ENCODE measurements at places on chromosomes 11 and 22.

DNA sequence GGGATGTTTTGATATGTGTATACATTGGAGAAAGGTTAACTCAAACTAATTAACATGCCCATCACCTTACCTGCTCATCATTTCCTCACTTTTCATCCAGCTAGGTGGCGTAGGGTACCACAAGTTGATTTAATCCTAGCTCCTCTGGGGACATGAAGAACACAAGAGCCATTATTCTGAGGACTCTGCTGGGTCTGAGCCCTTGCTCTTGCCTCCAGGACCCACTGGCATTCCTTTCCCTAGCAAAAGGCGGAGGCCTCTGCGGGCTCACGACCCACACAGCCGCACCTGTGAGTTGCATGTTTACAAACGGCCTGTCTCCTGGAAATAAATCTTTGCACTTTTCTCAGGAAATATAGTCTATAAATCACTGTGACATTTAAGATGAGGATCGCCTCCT is 871.9 kb downstream of the TBC1D22A start:
- no peak for DNase-seq

DNA sequence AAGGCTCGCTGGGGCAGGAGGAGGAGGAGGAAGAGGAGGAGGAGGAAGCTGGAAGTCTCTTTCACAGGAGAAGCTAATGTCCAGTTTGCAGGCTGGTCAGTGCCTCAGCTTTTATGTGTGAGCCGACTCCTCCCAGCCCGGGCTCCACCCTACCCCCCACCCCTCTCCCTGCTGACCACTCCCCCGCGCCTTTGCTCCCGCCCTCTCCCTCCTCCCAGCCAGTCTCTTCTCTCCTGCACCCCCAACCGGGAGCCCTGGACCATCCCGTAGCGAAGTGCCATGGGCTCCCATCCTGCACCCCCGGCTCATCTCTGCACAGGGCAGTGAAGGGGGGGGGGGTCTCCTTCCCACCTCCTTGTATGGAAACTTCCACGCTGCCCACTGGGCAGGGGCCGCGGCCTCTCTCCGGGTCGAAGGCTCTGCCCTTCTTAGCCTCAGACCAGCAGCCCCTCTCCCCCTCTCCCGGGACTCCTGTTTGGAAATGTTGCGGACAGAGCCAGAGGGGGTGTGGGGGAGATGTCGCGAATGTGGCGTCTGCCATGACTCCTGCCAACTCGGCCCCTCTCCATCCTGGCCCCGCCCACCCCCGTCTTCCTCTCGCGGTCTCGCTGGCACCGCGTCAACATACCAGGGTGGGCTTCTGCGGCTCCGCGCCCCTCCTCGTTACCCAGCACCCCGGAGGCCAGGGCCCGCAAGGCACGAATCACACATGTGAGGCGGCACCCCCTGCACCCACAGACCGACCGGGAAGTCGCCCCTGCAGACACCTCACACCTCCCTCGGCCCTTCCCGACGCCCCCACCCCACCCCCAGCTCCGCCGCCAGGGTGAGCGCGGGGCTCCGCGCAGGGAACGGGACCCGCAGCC is 1.8 kb downstream of the IGF2 start:
- peak; percentile 42 for DNase-seq

GRCh38 chr22:48423481-48423911 is 1404.2 kb downstream of the BRD1 start:
- DNase-seq: no peak

DNA sequence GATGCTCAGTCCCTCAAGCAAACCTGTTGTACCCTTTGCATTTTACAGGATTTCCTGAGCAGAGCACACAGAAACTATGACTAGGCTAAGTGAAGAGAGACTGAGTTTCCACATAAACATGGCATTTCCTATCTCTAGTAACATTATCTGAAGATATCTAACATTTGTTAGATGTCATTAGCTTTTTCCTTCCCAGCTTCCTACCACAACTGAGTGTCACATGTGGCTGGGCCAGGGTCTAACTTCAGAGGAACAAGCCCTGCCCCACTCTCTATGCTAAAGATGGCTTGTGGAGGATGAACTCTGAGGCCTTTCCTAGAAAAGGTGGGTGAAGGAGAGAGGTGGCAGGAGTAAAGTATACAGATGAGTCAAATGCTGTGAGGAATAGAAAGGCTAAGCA is 16.5 kb downstream of the C22orf42 start:
- DNase-seq: no peak

- no peak for DNase-seq
Measured at GRCh38 chr22:28817919-28818859, 17.8 kb upstream of the XBP1 start.

DNA sequence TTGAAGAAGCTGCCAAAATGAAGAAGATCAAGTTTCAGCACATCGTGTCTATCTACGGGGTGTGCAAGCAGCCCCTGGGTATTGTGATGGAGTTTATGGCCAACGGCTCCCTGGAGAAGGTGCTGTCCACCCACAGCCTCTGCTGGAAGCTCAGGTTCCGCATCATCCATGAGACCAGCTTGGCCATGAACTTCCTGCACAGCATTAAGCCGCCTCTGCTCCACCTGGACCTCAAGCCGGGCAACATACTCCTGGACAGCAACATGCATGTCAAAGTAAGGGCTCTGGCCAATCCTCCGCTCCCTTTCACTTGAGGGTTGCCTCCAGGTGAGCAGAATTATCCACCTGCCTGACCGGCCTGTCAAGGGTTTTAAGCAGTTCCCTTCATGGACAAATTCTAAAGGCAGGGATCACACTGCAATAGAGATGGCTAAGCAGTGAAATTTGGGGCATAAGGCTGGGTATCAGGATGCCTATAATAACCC is 6.0 kb downstream of the ANKK1 start:
- no peak for DNase-seq

GRCh38 chr22:45994491-45995404 is 17.8 kb upstream of the WNT7B start:
- DNase-seq: peak; percentile 58

- no peak for DNase-seq
Measured at GRCh38 chr11:118975771-118976709, 4.5 kb downstream of the FOXR1 start.

DNA sequence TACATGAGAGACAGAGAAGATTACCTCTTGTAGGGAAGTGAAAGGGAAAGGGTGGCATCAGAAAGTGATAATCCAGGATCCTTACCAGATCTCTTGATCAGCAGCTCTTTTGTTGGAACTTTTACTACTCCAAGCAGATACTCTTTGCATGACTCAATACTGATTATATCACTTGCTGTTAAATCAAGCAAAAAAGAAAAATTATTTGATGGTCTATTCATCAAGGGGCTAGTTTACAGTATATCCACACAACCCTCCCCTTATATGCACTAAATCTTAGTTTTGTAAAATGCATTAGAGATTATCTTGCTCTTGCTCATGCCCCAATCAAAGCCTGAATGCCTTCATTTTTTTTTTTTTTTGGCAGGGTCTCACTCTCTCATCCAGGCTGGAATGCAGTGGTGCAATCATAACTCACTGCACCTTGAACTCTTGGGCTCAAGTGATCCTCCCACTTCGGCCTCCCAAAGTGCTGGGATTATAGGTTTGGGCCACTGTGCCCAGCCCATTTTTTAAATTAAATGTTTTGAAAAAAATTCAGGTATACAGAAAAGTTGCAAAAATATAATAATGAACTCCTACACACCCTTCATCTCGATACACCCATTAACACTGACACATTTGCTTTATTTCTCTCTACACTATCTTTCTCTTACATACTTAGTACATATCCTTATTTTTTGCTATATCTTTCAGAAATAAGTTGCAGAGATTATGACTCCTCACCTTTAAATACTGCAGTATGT is 76.1 kb upstream of the UCP3 start:
- peak; percentile 37 for DNase-seq
